ENCODE measurements at places on chromosomes 11 and 22. TPM values are rescaled to one million over a fixed set of nuclear protein-coding genes. Genes with fewer than 3 reads are reported as not detected.

DYNC2H1 gene
- 17.1 TPM for total RNA-seq

DNA sequence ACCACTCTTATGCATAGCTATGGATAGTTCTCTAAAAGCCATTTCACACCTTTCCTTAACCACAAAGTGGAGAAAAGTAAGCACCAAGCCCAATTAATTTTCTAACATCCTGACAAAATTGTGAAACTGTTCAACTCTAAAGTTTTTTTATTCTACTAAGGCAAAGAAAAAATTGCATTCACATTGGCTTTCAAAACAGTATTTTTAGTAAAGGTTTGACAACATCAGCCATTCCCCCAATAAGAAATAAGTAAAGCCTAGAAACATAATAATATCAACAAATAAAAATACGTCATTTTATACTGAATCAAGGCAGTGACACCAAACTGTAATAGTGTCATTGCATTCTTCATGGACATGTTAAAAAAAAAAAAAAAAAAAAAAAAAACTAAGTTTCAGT is 11.1 kb downstream of the FAM168A start:
- DNase-seq: no peak

FJX1 gene
- total RNA-seq: 10.4 TPM

DNA sequence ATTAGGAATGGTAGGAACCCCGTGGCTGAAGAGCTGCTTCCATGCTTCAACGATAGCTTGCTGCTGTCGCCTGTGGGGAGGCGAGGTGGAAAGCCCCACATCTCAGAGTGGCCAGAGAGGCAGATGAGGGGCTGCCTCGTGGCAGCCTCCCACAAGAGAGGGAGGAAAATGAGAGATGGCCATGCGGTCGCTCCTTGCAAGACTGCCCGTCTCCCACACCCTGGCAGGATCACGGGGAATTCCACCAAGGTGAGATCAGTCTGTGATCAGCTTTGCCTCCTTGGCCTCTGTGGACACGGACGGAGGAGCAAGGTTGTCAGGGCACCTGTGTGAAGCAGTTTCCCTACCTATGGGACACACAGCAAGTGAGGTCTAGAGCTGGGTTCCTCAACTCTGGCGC is 3.0 kb downstream of the CRYBA4 start:
- DNase-seq: peak; percentile 57

GRCh38 chr11:95487938-95488337 is 256.9 kb upstream of the SESN3 start:
- DNase-seq: no peak

GRCh38 chr22:43789452-43789851 is 22.7 kb downstream of the EFCAB6 start:
- no peak for DNase-seq

DNA sequence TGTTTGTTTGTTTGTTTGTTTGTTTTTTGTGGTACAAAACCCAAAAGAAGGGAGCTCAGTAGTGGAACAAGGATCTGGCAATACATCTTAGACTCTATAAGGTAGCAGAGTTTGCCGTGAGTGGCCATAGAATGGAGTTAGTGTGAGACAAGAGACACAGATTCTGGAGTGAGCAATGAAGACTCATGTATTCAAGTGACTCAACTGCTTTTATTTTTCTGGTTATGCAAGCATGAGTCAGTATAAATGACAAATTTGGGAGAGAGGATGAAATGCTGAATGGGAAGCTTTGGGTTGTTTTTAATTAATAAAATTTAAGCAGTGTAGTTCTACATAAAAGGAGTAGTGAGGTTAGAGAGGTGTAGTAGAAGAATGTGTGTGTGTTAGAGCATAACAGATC is 143.6 kb upstream of the ANO5 start:
- no peak for DNase-seq

- DNase-seq: no peak
These were observed 3.0 kb downstream of the TMEM80 start for GRCh38 chr11:698493-699115.

GRCh38 chr11:126585774-126586491 is 230.4 kb downstream of the ST3GAL4 start:
- peak; percentile 68 for DNase-seq

DNA sequence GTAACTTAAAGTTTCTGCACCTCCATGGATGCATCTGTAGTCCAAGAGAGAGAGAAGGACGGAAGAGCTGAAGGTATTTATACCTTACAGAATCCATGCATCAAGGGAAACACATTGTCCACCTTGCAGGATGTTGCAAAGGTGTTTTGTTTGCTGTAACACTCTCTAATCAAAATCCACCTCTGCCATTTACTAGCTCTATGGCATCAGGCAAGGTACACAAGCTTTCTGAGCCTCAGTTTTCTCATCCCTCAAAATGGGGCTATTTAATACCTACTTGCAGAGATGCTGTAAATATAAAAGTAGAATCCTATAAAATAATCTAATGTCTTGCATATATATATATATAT is 21.6 kb upstream of the SPON1 start:
- no peak for DNase-seq

DNA sequence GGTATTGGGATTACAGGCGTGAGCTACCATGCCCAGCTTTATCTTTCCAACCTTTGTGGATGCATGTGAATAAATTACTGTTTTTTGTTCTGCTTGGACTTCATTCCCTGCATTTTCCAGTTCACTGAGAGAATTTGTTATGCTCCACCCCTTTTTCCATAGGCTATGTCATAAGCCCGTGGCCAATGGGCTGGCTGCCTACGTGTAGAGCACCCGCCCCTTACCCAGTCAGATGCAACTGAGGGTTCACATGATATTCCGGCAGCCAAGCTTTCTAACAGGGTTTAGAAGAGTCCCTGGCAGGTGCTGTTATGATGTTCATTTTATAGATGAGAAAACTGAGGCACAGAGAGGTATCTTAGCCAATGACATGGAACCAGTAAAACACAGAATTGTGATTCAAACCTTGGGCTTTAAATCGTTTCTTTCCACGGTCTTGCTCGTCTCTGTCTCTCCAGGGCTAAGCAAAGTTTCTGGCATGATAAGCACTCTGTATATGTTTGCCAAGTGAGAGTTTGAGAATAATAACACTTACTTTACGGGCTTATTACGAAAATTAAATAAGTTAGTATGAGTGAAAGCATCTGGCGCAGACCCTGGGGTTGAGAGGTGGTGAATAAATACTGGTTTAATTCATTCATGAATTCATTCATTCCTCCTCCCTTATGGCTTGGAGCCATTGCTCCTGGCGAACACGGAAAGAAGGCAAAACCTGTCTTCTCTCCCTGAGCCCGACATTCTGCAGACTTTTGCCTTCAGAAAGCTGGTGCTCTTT is 42.4 kb upstream of the RASD2 start:
- DNase-seq: no peak

GRCh38 chr11:112579282-112579681 is 318.6 kb upstream of the PLET1 start:
- no peak for DNase-seq

MRGPRX3 gene
- not detected for total RNA-seq

- DNase-seq: no peak
These were observed 5.0 kb upstream of the SLC1A2 start for GRCh38 chr11:35424157-35424940.

- no peak for DNase-seq
These were observed 150.9 kb upstream of the E2F8 start for GRCh38 chr11:19391652-19392051.

DNA sequence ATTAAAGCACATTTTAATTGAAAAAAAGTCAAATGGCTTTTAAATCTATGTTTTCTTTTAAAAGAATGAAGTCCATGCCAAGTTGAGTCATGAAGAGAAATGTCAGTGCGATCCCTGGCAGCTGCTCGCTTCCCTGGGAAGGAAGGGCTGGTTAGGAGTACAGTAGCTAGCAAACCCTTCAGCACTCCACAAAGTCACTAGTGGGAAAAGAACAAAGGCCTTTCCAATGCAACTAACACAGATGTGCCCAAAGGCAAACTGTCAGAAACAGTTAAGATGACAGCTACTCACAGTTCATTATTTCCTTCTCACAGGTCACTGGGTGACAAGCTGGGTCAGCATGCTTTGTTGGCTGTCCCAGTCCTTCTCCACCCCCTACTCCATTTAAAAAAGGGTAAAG is 308.7 kb downstream of the DCDC1 start:
- DNase-seq: no peak

OR52I2 gene
- not detected for total RNA-seq

TRAF6 gene
- total RNA-seq: 19.3 TPM

MFNG gene
- total RNA-seq: 117 TPM

PNPLA5 gene
- not detected for total RNA-seq

TIMP3 gene
- 516 TPM for total RNA-seq

GRCh38 chr11:117535850-117536411 is 208.3 kb downstream of the CEP164 start:
- DNase-seq: no peak

Measured in spleen (tissue), 13 donors.